NCI-H510A treated with DMSO at 0.1 percent for 48 hours (cell line): ENCODE measurements at places on chromosomes 5 and 9.
A peak's percentile ranks its signal among the peaks of the same experiment; 100 is the strongest.

DNA sequence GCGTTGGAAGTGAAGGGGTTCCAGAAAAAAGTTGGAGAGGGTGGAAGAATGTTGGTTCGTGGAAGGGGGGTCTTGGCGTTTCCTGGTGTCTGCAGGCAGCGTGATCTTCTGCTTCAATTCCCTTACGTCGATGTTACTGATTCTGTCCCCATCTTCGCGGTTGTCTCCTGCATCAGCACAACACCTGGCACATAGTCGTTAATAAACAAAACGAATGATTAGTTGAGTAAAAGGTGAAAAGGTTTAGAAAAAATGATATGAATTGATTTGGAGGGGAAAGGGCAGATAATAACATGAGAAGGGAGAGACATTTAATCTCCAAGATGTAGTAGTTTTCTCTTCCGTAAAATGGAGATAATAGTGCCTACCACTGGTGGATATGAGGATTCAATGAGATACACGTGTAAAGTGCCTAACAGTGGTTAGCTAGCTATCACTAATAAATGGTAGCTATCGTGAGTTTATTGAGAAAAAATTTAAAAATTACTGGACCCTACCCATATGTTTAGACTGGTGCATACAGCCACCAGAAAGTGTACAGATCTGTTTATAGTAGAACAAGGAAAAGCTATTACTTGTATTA is 556 bp downstream of the MTREX start:
- no peak for DNase-seq

DNA sequence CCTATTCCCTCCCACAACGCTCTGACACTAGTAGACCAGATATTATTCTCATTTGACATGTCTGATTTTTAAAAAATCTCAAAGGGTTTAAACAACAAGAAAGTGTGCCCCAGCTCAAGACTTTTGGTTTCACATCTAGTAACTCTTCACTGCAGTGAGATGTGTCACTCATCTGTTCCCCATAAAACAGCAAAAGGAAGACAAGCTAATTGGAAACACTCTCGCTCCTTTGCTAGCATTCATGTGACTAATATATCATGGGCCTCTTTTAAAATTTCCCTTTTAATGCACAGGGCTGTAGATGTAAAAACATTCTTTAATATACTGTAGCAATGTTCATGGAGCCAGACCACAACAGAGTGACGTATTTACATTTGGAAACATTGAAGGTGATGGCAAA is 372.6 kb downstream of the ZNF608 start:
- DNase-seq, result no peak

- DNase-seq, result no peak
Measured at GRCh38 chr5:152739916-152740315, 334.8 kb upstream of the NMUR2 start.

- DNase-seq, result no peak
Measured at GRCh38 chr5:21397693-21398092, 1409.7 kb upstream of the CDH18 start.

GRCh38 chr9:136231478-136232297 is 13.9 kb downstream of the QSOX2 start:
- no peak for DNase-seq

- no peak for DNase-seq
Measured at GRCh38 chr5:39800042-39800601, 375.3 kb upstream of the DAB2 start.

DNA sequence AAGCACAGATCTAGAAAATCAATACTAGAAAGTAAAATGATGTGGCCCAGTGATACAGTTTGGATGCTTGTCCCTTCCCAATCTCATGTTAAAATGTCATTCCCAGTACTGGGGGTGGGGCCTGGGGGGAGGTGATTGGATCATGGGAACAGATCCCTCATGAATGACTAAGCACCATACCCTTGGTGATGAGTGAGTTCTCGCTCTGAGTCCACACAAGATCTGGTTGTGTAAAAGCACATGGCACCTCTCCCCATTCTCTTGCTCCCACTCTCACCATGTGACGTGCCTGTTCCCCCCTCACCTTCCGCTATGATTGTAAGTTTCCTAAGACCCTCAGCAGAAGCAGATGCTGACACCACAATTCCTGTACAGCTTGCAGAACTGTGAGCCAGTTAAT is 234.2 kb upstream of the CDH6 start:
- no peak for DNase-seq

DNA sequence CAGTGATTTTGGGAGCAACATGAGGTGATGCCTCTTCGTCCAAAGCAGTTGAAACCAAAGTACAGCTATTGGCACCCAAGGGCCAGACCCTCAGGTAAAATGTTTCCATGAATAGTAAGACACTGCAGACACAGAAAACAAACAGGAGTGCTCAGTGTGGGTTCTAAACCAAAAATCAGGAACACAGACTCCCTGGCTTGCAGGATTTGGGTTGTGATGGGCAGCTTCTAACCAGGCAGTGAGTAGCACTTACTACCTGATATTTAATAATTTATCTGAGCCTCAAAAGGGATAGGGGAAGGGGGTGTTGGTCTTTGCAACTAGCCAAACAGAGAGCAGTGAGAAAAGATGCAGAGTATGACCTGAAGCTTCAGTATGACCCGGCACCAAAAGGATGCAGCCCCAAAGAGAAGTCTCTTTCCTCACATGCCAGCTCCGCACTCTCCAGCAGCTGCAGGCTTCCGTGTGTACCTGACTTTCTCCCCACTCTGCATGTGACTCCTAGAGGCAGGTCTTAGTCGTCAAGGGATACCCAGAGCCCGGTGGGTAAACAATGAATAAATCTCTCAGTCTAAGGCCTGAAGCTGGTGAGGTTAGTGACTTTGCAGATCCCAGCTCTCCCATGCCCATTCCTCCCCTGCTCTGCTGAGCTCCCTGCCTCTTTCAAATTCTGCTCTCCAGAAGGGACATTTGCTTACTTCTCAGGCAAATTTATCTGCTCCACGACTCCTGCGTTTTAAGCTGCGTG is 105.4 kb upstream of the SPOCK1 start:
- DNase-seq, result peak; percentile 32

GRCh38 chr5:112649882-112650281 is 87.8 kb upstream of the APC start:
- no peak for DNase-seq

- no peak for DNase-seq
Measured at GRCh38 chr9:83367326-83367725, 170.9 kb downstream of the FRMD3 start.

GRCh38 chr5:138732466-138732865 is 20.8 kb upstream of the CTNNA1 start:
- DNase-seq, result no peak

DNA sequence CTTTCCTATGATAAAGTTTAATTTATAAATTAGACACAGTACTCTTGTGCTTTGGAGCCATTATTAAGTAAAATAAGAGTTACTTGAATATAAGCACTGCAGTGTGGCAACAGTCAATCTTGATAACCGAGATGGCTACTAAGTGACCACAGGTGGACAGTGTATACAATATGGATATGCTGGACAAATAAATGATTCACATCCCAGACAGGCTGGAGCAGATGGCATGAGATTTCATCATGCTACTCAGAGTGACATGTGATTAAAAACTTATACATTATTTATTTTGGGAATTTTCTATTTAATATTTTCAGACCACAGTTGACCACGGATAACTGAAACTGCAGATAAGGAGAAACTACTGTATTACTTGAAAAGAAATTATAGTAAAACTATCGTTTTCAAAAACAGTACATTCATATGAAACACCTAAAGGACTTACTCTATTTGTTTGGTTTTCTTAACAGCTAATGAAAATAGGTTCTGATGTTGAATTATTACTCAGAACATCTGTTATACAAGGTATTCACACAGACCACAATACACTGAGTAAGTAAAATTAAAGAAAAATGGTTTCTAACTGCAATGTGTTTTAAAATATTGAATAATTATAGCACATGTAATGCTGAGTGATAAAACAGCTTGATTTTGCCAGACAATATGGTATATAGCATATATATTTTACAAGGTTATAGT is 16.0 kb downstream of the LYRM7 start:
- no peak for DNase-seq

DNA sequence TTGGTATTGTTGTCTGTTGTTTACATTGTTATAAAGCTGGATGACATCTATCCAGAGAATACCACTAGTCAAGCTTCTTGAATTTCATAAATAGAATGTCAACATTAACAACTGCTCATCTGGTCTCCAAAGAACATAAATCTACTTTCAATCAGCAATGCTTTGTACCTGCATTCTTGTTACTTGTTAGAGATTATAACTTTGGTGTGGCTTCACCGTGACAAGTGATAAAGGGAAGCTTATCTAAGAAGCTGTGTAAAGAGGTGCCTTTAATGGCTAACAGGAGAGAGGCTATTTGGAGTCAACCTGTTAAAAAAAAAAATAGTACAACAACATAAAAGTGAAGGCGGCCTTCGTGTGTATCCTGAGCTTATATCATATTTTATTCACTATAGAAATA is 41.8 kb downstream of the MUSK start:
- peak; percentile 54 for DNase-seq

GRCh38 chr9:21027295-21027694 is 4.1 kb downstream of the HACD4 start:
- no peak for DNase-seq

GRCh38 chr5:56307714-56308333 is 74.7 kb upstream of the ANKRD55 start:
- no peak for DNase-seq

- no peak for DNase-seq
Measured at GRCh38 chr5:10332301-10332700, 21.2 kb upstream of the MARCHF6 start.

DNA sequence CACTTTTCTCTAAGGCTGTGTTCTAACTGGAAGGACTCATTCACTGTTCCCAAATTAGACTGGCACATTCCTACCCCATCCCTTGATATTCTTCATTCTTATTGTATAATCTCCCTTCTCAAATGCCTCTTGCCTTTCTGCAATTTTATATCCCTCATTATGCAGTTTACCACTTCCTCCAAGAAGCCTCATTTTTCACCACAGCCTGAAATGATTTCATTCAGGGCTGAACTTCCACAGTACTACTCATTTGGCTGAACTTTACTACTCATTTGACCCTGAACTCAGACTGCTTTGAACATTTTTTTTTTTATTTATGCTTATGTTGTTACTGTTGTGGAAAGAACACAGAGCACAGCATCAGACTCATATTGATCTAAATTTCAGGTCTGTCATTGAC is 32.7 kb downstream of the GRIA1 start:
- DNase-seq, result no peak

DNA sequence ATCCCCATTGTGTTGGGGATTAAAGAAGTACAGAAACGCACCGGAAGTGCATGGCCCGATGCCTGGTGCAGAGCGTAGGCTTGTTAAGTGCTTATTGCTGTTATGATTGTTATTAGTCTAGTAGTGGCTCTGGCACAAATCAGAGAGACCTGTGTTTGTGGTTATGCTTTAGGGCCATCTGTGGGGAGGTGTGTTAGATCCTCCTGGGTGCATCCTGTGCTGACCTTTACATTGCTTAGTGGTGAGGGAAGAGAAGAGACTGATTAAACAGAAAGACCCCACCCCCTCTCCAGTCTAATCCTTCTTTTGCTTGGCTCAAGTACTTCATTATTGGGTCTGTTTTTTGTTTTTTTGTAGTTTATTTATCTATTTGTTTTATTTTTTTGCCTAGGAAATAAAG is 112.7 kb upstream of the SPRY4 start:
- DNase-seq, result no peak

- DNase-seq, result no peak
Measured at GRCh38 chr5:155783246-155783645, 543.7 kb upstream of the SGCD start.

DNA sequence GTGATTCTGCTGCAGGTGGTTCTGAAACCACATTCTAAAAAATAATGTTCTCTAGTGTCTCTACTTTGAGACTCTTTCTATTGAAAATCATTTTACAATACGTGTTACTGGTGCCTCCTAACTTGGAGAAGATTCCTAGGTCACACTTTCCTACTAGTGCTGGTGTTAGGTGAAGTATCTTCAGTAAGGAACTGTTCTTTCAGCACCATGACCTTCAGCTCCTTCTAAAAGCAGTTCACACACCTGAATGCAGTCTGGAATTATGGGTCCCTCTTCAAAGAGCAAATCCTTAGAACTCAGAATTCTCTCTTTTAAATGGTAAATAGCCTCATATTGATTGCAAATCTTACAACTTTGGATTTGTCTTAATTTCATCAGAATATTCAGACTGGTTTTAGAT is 10.6 kb upstream of the DPYSL3 start:
- no peak for DNase-seq

GRCh38 chr5:96434201-96434645 is 1.2 kb upstream of the PCSK1 start:
- peak; percentile 70 for DNase-seq

DNA sequence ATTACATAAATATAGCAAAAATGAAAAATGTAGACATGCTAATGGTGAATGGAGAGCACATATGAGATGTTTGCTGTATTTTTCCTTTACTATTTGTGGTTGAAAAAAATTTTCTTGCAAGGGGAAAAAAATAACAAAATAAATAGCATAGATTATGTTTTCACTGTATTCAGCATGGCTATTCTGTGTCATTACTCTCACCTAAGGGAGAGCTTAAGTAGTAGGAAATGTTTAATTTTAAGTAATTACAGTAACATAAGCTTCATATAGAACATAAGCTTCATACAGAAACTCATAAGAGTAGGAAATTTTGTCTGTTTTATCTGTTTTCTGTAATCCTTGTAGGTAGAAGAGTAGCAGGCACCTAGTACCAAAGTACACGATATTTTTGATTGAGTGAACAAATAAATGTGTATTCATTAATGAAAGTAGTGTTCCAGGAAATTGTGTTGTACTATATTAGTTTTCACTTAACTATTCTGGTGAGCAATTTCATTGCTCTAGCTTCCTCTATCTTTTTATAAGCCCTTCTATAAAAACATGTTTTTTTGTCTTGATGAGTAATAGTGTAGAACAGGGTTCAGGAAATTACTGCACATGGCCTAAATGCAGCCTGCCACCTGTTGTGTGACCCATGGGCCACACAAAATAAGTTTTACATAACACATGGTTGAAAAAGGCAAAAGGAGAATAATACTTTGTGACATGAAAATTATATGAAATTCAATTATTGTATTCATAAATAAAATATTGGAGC is 1025.0 kb upstream of the CDH10 start:
- no peak for DNase-seq

GRCh38 chr9:107948086-107948485 is 458.5 kb upstream of the KLF4 start:
- no peak for DNase-seq

DNA sequence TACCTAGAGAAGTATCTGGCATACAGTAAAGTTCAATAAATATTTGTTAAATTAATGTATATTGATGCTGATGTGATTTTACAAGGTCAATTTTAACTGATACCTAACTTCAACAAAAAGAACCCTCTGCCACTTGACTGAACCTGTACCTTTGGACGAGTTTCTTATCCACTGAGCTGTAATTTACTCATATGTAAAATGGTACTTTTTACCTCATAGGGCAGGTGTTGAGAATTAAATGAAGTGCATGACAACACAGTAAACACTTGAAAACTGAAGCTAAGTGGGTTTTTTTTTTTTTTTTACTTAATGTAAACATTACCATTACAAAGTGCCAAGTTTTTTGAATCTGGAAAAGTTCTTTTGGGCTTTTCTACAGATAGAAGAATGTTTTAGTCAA is 15.4 kb downstream of the NIPSNAP3B start:
- DNase-seq, result peak; percentile 13
